Naive thymus-derived CD4-positive, alpha-beta T cell (primary cell): ENCODE measurements at places on chromosomes 12 and 14. TPM values are rescaled to one million over a fixed set of nuclear protein-coding genes. Genes with fewer than 3 reads are reported as not detected.

Gene SIX1
- total RNA-seq = not detected

Gene TAS2R9
- not detected for total RNA-seq

Gene TCTN2
- total RNA-seq = 9.1 TPM

Gene MYRFL
- not detected for total RNA-seq

Gene HDAC7
- 193 TPM for total RNA-seq

Gene ADGRD1
- 1.6 TPM for total RNA-seq

Gene SLC39A5
- total RNA-seq = 0.43 TPM

Gene KRT3
- not detected for total RNA-seq

Gene SLC5A8
- total RNA-seq = not detected in 2 replicates

DNA sequence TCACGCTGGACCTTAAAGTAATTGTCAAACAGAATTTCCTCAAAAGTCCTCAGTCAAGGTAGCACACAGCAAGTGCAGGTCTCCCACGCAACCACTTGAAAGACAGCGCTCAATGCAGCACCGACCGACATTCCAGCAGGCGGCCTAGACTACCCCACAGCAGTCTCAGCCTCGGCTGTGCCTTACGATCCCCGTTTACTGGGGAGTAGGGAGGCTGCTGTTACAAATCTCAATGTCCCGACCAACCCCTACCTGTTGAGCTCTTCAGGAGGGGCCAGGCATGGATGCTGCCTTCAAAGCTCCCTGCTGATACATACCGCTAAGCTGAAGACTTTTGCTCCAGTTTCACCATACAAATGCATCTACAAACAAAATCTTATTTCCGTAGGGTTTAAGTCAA lies 21.8 kb downstream of the VPS37B start:
- peak overlapping the region; percentile 10 for H3K4me3 ChIP-seq
- no peak overlapping the region for H3K27ac ChIP-seq
- no peaks in the 10 kb centered on the region for H3K27me3 ChIP-seq
- peaks cover 19% of the 10 kb centered on the region for H3K36me3 ChIP-seq

DNA sequence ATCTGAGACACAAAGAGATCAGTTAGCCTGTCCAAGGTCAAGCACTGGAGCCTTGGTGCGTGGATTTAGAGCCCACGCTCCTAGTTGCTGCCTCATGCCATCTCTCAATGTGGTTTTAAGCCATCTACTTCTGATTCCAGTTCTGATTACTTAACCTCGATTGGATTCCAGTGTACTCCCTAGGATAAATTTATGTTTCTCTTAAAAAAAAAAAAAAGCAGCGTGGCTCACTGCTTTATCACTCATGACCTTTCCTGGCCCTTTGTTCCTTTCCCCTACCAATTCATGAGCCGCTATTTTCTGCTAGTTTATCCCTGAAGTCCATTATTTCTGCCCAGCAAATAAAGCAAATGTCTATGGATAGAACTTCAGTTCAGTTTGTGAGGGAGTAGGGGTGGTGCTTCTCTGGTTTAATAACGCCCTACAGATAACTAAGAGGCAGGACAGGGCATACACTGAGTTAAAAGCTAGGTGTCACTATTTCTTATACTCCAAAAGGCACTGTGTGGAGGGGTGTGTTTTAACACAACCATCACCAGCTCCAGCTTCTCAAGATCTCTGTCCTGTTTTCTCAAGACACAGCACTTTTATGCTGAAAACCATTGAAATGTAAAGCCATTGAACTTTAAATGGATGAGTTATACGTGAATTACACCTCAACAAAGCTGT lies 9.8 kb upstream of the PARP11 start:
- peak; percentile 53 for DNase-seq
- H3K36me3 ChIP-seq = no peaks in the 10 kb centered on the region
- H3K27me3 ChIP-seq = no peaks in the 10 kb centered on the region
- no peak overlapping the region for H3K4me3 ChIP-seq

- H3K27ac ChIP-seq = no peak overlapping the region
- no peaks in the 10 kb centered on the region for H3K36me3 ChIP-seq
- no peak overlapping the region for H3K4me3 ChIP-seq
- no peak for DNase-seq
- no peaks in the 10 kb centered on the region for H3K4me1 ChIP-seq
Measured at GRCh38 chr12:52314511-52314910, 6.7 kb downstream of the KRT83 start.

DNA sequence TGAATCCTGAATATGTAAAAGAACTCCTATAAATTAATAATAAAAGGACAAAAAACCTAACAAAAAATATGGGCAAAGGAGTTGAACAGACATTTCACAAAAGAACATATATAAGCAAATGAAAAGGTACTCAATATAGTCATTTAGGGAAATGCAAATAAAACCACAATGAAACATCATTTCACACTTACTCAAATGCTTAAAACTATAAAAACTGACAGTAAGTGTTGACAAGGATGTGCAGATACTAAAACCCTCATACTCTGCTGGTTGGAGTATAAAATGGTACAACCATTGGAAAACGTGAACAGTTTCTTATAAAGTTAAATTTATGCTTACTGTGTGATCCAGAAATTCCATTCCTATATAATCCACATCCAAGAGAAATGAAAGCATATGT lies 247.1 kb downstream of the GXYLT1 start:
- no peaks in the 10 kb centered on the region for H3K36me3 ChIP-seq
- H3K4me1 ChIP-seq = no peaks in the 10 kb centered on the region
- H3K4me3 ChIP-seq = no peak overlapping the region
- DNase-seq = no peak
- no peak overlapping the region for H3K27ac ChIP-seq

GRCh38 chr12:69337311-69338090 lies 10.7 kb upstream of the LYZ start:
- H3K36me3 ChIP-seq = no peaks in the 10 kb centered on the region
- no peaks in the 10 kb centered on the region for H3K27me3 ChIP-seq
- H3K27ac ChIP-seq = no peak overlapping the region
- H3K4me3 ChIP-seq = no peak overlapping the region

- H3K27me3 ChIP-seq = no peaks in the 10 kb centered on the region
- H3K36me3 ChIP-seq = no peaks in the 10 kb centered on the region
- DNase-seq = no peak
- H3K4me1 ChIP-seq = peaks cover 13% of the 10 kb centered on the region
Measured at GRCh38 chr12:91781114-91781513, 364.5 kb downstream of the BTG1 start.

DNA sequence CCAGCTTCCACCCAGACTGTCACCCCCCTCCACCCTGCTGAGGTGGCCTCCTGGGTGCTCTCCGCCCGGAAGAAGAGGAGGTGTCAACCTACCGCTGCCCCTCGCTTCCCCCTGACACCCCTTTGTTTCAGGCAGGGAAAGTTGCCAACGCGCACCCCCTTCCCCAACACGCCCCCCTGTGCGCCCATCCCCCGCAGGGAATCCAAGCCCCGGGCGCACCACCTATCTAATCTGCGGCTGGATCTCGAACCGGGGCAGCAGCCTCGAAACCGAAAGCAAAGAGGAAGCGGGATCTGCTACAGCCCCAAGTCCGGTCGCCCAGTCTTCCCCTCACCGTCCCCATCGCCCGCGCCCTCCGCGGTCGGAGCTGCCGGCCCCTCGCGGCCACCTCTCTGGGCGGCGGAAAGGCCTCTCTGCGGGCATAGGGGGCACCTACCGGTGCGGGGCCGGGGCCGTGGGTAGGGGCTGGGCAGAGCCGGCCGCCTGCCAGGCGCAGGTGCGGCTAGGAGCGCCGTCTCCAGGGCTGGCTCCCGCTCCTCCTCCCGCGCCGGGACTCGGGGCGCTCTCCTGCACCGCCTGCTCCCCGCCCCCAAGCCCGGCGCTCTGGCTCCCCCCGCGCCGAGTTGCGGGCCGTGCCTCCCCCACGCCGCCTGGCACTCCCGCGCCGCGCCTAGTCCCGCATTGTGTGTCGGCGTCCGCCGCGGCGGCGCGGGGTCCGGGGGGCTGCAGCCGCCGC lies 18.3 kb upstream of the PLEKHH1 start:
- peak; percentile 44 for DNase-seq
- peak overlapping the region; percentile 68 for H3K4me3 ChIP-seq
- H3K36me3 ChIP-seq = no peaks in the 10 kb centered on the region

- H3K27me3 ChIP-seq = no peaks in the 10 kb centered on the region
- no peaks in the 10 kb centered on the region for H3K4me1 ChIP-seq
- no peaks in the 10 kb centered on the region for H3K36me3 ChIP-seq
Measured at GRCh38 chr14:43166163-43166562, 1340.9 kb downstream of the FSCB start.

DNA sequence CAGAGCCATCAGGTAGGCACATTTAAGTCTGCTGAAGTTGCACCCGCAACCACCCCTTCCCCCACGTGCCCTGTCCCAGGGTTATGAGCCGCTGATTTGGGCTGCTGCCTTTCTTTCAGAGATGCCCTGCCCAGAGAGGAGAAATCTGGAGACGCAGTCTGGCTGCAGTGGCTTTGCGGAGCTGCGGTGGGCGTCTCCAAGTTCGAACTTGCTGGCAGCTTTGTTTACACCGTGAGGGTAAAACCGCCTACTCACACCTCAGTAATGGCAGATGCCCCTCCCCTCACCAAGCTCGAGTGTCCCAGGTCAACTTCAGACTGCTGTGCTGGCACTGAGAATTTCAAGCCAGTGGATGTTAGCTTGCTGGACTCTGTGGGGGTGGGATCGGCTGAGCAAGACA lies 14.7 kb downstream of the PTCSC3 start:
- H3K4me3 ChIP-seq = no peak overlapping the region
- no peaks in the 10 kb centered on the region for H3K36me3 ChIP-seq
- no peaks in the 10 kb centered on the region for H3K27me3 ChIP-seq
- H3K4me1 ChIP-seq = no peaks in the 10 kb centered on the region
- no peak overlapping the region for H3K27ac ChIP-seq

DNA sequence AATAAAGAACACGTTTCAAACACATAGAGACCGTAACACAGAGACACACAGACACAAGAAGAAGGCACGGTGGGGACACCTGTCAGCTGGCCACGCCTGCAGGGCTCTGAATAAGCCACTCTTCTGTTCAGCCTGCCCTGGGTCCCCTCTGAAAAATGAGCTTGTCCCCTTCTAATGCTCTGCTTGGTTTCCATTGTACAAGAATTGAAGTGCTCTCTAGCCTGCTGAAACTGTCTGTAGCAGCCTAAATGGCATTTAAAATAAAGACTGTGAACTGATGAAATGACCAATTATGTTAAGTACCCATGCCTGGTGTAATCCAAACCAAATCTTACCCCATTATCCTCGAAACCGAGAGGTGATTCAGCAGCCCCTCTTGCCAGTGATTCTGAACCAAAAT lies 139.8 kb downstream of the FOXN3 start:
- DNase-seq = no peak
- H3K27ac ChIP-seq = no peak overlapping the region
- no peak overlapping the region for H3K4me3 ChIP-seq
- no peaks in the 10 kb centered on the region for H3K27me3 ChIP-seq
- peaks cover 14% of the 10 kb centered on the region for H3K4me1 ChIP-seq

- no peak overlapping the region for H3K27ac ChIP-seq
- H3K36me3 ChIP-seq = no peaks in the 10 kb centered on the region
- no peaks in the 10 kb centered on the region for H3K4me1 ChIP-seq
Measured at GRCh38 chr12:40647651-40648050, 44.6 kb upstream of the CNTN1 start.

- no peaks in the 10 kb centered on the region for H3K4me1 ChIP-seq
- H3K4me3 ChIP-seq = no peak overlapping the region
- no peaks in the 10 kb centered on the region for H3K27me3 ChIP-seq
- no peak for DNase-seq
- H3K36me3 ChIP-seq = peaks cover 44% of the 10 kb centered on the region
Measured at GRCh38 chr12:54526812-54527630, 22.4 kb upstream of the PDE1B start.

DNA sequence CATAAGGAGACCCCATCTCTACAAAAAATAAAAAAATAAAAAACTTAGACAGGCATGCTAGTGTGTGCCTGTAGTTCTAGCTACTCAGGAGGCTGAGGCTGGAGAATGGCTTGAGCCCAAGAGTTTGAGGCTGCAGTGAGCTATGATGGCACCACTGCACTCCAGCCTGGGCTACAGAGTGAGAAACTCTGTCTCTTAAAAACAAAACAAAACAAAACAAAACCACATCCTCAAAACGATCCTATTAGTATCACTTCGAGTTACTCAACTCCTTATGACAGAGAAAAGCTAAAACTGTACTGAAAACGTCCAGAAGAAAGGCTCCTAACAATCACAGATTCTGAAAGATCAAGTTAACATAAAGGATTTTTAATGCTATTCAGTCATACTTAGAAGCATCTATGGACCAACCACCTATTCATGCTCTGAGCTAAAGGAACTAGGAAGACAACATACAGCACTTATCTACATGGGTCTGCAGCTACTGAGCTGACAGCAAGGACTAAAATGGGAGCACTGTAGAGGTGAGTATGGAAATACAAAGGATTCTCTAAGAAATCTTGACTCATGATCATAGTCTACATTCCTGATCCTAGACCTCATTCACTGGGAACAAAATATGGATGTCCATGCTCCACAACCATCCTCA lies 75.3 kb upstream of the DUSP6 start:
- H3K27me3 ChIP-seq = no peaks in the 10 kb centered on the region
- H3K27ac ChIP-seq = no peak overlapping the region
- H3K36me3 ChIP-seq = no peaks in the 10 kb centered on the region
- no peak for DNase-seq
- peaks cover 29% of the 10 kb centered on the region for H3K4me1 ChIP-seq

DNA sequence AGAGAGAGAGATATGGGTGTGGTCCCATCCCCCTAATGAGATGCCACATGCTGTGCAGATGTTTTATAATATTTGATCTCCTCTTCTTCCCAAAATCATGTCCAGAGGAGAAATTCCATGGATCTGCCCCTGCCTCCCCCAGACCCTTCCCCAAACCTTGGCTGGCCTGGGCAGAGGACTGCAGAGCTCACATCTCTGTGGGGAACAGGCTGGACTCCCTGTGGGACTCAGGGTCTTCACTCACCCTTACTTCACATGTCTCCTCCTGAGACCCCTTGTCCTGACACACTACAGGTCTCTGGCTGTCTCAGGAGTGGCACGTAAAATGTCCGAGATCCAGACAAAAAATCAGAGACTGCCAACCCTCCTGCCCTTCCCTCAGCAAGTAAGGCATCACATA lies 76.0 kb upstream of the CAPRIN2 start:
- H3K4me3 ChIP-seq = no peak overlapping the region
- no peak for DNase-seq
- no peaks in the 10 kb centered on the region for H3K4me1 ChIP-seq
- H3K36me3 ChIP-seq = no peaks in the 10 kb centered on the region

GRCh38 chr14:54783660-54784015 lies 119.0 kb downstream of the GCH1 start:
- no peaks in the 10 kb centered on the region for H3K27me3 ChIP-seq
- no peaks in the 10 kb centered on the region for H3K36me3 ChIP-seq
- H3K4me1 ChIP-seq = no peaks in the 10 kb centered on the region
- no peak overlapping the region for H3K27ac ChIP-seq
- H3K4me3 ChIP-seq = no peak overlapping the region

DNA sequence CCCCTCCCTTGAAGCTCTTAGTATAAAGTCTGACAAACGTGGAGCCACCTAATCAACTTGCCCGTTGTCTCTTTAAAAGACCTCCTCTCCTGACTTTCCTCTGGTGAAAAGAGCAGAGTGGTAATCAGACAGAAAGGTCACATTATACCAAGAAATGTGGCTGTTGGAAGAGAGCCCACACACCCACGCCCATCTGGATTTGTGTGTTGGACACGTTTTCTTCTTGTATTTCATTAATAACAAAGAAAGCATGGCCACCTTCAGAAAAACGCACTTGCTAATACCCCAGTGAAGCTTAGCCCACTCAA lies 41.3 kb downstream of the CCDC60 start:
- DNase-seq = no peak
- H3K4me3 ChIP-seq = no peak overlapping the region
- no peak overlapping the region for H3K27ac ChIP-seq
- no peaks in the 10 kb centered on the region for H3K27me3 ChIP-seq
- H3K4me1 ChIP-seq = no peaks in the 10 kb centered on the region
- no peaks in the 10 kb centered on the region for H3K36me3 ChIP-seq
